ENCODE measurements at places on chromosomes 2 and 18. TPM values are rescaled to one million over a fixed set of nuclear protein-coding genes. Genes with fewer than 3 reads are reported as not detected.

The EFR3B gene
- 1.2 TPM for total RNA-seq

The ZNF396 gene
- total RNA-seq, result 2.5 TPM

The TSGA10 gene
- 4.4 TPM for total RNA-seq

The IGFBP5 gene
- total RNA-seq, result 775 TPM

The COL3A1 gene
- total RNA-seq, result 200 TPM

DNA sequence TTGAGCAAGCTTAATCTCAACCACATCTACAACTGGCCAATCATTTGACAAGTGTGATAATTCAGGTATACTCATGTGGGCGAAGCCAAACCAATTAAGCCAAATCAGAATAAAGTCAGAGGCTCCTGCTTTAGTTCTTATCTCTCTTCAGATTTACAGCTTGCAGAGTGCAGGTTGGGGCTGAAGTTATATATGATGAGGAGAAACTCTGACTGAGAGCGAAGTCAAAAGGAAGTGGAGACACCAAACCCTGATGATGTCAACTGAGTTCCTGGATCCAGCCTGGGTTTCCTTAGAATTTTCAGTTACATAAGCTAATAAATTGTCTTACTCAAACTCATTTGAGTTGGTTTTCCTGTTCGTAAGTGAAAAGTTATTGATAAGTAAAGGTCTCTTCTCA, 73.9 kb downstream of the ASXL2 start:
- no peak overlapping the region for H3K27ac ChIP-seq
- H3K4me1 ChIP-seq, result no peaks in the 10 kb centered on the region
- H3K4me3 ChIP-seq, result no peak overlapping the region
- DNase-seq, result no peak
- H3K27me3 ChIP-seq, result no peaks in the 10 kb centered on the region

- no peaks in the 10 kb centered on the region for H3K27me3 ChIP-seq
- H3K4me1 ChIP-seq, result peaks cover 13% of the 10 kb centered on the region
- no peak overlapping the region for H3K4me3 ChIP-seq
- no peak for DNase-seq
- H3K36me3 ChIP-seq, result no peaks in the 10 kb centered on the region
These were observed 26.1 kb upstream of the SLC38A11 start for GRCh38 chr2:164981217-164981990.

DNA sequence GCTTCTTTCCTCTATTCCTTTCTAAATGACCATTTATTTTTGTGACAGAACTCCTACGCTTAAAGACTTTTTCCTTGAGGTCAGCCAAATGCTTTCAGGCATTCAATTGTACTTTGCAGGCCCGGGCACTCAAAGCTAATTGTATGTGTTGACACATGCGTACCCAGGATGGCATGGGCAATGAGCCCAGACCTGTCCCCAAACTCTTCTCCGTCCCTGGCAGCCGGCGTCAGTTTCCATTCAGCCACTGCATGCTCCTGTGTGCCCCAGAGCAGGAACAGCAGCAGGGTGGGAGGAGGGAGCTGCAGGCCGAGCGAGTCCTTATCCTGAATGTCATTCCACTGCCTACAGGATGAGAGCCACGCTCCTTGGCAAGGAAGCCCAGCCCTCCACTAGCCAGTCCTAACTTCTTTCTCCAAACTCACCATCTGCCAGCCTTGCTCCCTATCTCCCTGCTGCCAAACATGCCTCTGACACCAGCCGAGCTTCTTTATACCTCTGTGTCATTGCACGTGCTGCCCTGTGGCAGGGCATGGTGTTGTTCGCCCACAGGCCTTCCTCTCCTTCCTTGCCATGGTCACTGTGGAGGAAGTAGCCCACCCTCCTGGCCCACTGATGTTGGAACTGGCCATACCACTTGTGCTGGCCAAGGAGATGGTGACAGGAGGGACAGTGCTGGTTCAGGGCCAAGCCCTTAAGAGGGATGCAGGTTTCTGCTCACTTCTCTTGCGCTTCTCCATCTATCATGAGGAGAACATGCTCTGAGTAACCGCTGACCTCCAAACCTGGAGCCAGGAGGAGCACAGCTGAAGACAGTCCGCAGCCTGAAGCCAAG, 116.9 kb upstream of the FHL2 start:
- H3K36me3 ChIP-seq, result no peaks in the 10 kb centered on the region
- H3K4me1 ChIP-seq, result peaks cover 30% of the 10 kb centered on the region
- peak; percentile 92 for DNase-seq
- no peak overlapping the region for H3K27ac ChIP-seq
- H3K27me3 ChIP-seq, result no peaks in the 10 kb centered on the region
- H3K4me3 ChIP-seq, result no peak overlapping the region

DNA sequence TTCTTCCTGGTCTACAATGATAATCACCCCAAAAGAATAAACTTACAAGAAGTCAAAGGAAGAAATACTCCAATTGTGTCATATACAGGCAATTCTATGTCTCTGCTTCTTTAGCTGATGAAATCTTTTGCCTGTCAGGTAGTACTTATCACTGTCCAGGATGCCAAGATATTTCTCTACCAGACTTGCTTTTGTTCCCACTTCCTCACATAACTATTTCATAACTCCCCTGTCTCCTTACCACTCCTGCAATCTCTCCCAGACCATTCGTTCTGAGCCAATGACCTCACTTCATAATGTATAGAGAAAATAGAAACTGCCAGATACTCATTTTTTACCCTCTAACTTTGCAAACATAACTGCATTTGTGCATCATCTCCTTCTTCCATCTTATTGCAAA, 39.1 kb downstream of the HNMT start:
- H3K4me1 ChIP-seq, result no peaks in the 10 kb centered on the region
- H3K27ac ChIP-seq, result no peak overlapping the region
- H3K36me3 ChIP-seq, result no peaks in the 10 kb centered on the region
- H3K4me3 ChIP-seq, result no peak overlapping the region
- DNase-seq, result no peak
- H3K27me3 ChIP-seq, result no peaks in the 10 kb centered on the region

DNA sequence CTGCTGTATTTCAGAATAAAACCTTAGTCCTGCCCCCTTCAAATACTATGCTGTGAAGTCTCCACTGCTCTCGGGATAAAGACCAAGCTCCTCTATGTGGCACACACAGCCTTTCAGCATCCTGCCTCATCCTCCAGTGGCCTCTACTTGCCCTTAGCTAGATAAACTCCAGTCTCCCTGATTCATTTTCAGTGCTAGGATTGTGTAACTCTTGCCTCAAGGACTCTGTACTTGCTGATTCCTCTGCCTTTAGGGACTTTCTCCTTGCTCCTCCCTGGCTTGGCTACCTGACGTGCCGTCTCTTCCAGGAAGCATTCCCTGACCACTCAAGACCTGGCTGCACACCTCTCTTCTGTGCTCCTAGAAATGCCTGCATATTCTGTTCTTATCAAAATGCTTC, 416.7 kb downstream of the MTX2 start:
- no peaks in the 10 kb centered on the region for H3K27me3 ChIP-seq
- H3K27ac ChIP-seq, result no peak overlapping the region
- no peaks in the 10 kb centered on the region for H3K36me3 ChIP-seq
- H3K4me3 ChIP-seq, result no peak overlapping the region

GRCh38 chr2:68764041-68764805, 29.6 kb downstream of the ARHGAP25 start:
- peak; percentile 47 for DNase-seq
- peaks cover 13% of the 10 kb centered on the region for H3K4me1 ChIP-seq
- H3K27me3 ChIP-seq, result no peaks in the 10 kb centered on the region
- H3K36me3 ChIP-seq, result no peaks in the 10 kb centered on the region
- H3K4me3 ChIP-seq, result no peak overlapping the region

DNA sequence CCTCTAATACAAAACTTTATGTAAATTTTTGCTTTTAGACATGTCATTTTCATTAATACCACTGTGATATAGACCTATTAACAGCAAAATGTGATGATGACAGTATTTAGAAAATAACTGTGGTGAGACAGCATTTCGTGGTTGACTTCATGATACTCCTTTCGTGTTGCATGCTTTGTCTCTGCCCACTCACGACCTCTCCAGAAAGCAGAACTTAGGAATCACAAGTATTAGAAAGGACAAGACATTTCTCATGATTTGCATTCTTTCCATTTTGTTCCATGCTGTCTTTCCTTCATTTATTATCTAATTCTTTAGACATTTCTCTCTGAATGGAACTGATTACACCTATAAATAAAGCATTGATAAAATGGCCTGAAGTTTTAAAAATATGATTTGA, 85.2 kb upstream of the POU3F3 start:
- no peak overlapping the region for H3K4me3 ChIP-seq
- DNase-seq, result no peak
- no peaks in the 10 kb centered on the region for H3K4me1 ChIP-seq

DNA sequence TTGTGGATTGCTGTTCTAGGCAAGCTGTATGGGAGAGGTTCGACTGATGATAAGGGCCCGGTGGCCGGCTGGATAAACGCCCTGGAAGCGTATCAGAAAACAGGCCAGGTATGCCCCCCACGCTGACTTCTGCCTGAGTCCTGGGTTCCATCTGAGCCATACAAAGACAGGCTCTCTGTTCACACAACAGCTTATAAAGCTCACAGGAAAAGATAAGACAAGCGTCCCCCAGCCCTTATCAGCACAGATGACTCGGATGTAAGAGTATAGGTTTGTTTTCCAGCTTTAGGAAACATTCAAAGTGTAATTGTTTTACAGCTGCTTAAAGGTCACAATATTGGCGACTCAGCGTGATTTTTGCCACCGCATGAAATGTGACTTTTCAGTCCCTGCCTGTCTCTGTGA, 12.7 kb downstream of the CNDP2 start:
- peaks cover 4% of the 10 kb centered on the region for H3K4me1 ChIP-seq
- no peak overlapping the region for H3K4me3 ChIP-seq
- no peak for DNase-seq
- H3K36me3 ChIP-seq, result peaks cover 86% of the 10 kb centered on the region

DNA sequence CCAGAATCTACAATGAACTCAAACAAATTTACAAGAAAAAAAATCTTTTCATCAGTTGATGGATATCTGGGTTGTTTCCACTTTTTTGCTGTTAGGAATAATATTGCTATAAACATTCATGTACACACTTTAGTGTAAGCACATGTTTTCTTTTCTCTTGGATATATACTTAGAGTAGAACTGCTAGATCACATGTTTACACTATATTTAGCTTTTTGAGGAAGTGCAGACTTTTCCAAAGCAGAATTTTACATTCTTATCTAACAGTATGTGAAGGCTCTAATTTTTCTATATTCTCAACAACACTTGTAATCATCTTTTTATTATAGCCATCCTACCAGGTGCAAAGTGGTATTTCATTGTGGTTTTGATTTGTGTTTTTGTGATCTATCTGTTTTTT, 103.6 kb upstream of the RMP24 start:
- H3K36me3 ChIP-seq, result no peaks in the 10 kb centered on the region
- H3K4me1 ChIP-seq, result no peaks in the 10 kb centered on the region
- H3K27ac ChIP-seq, result no peak overlapping the region
- no peak for DNase-seq

- no peaks in the 10 kb centered on the region for H3K27me3 ChIP-seq
- no peak for DNase-seq
- no peak overlapping the region for H3K27ac ChIP-seq
These were observed 30.3 kb upstream of the RMP24 start for GRCh38 chr18:35942133-35942532.

DNA sequence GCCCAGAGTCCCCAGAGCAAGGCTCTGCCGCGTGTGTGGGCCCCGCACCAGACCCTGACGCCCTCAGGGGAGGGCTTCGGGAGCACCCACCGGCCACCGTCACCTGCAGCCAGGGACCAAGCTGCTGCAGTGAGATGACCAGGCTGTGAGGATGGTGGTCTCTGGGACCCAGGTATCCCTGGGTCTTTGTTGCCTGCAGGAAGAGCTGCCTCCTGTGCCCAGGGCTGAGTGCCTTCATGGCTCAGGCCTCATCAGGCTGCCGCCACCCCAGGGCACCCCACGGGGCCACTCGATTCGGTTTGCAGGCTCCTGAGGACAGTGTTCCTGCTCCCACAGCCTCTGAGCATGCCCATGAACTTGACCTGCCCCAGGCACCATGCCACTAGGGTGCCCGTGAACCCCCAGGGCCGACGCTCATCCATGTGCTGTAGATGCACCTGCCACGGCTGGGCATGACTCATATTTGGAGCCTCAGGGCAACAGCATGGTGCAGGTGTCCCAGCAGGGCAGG, 109.8 kb downstream of the FAM210A start:
- DNase-seq, result no peak
- peaks cover 40% of the 10 kb centered on the region for H3K4me1 ChIP-seq
- no peak overlapping the region for H3K4me3 ChIP-seq
- no peak overlapping the region for H3K27ac ChIP-seq
- H3K27me3 ChIP-seq, result no peaks in the 10 kb centered on the region

GRCh38 chr2:181959508-181959907, 26.1 kb upstream of the PPP1R1C start:
- H3K4me1 ChIP-seq, result peaks cover 6% of the 10 kb centered on the region
- no peaks in the 10 kb centered on the region for H3K27me3 ChIP-seq
- no peak overlapping the region for H3K4me3 ChIP-seq
- H3K27ac ChIP-seq, result no peak overlapping the region
- H3K36me3 ChIP-seq, result no peaks in the 10 kb centered on the region
- no peak for DNase-seq

- H3K36me3 ChIP-seq, result no peaks in the 10 kb centered on the region
- DNase-seq, result no peak
- no peak overlapping the region for H3K4me3 ChIP-seq
- no peak overlapping the region for H3K27ac ChIP-seq
These were observed 33.6 kb downstream of the TRIB2 start for GRCh38 chr2:12750166-12750905.

DNA sequence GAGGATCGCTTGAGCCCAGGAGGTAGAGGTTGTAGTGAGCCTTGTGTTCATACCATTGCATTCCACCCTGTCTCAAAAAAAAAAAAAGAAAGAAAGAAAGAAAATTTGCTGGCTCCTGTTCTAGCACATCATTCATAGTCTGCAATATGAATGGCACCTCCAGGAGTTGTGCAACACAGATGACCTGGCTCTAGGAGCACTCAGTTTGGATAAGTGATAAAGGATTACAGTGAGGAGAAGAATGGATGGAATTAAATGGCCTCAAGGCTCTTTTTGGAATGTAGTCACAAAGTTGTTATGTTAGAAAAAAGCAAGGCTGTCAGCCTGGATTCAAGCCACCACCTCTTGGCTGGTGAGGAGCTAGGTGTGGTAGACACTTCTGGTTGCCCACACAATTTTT, 21.5 kb upstream of the SPRED2 start:
- DNase-seq, result no peak
- H3K4me1 ChIP-seq, result no peaks in the 10 kb centered on the region
- no peak overlapping the region for H3K27ac ChIP-seq
- H3K4me3 ChIP-seq, result no peak overlapping the region
- H3K27me3 ChIP-seq, result no peaks in the 10 kb centered on the region

- H3K27me3 ChIP-seq, result no peaks in the 10 kb centered on the region
- DNase-seq, result no peak
- H3K4me1 ChIP-seq, result peaks cover 22% of the 10 kb centered on the region
- H3K4me3 ChIP-seq, result no peak overlapping the region
These were observed 3.3 kb upstream of the SLC14A2 start for GRCh38 chr18:45611943-45612342.

DNA sequence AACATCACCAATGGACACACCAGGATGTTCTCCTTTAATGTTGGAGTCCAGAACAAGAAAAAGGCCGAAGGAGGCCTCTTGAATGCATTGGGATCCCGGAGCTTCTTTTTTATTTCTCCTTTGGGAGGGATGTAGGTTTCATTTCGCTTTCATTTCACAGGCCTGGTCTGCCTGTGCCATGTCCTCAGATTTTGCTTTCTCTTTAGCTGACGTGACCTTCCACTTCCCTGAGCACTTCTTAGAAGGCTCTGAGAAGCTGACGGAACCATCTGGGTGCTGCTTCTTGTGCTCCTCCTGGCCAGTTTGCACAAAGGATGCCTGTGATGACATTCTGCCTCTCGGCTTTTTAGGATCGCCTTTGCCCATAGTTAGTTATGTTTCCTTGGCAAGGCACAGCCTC, 15.1 kb upstream of the MBOAT2 start:
- DNase-seq, result no peak
- H3K27ac ChIP-seq, result no peak overlapping the region
- no peaks in the 10 kb centered on the region for H3K4me1 ChIP-seq
- no peak overlapping the region for H3K4me3 ChIP-seq
- no peaks in the 10 kb centered on the region for H3K36me3 ChIP-seq
- no peaks in the 10 kb centered on the region for H3K27me3 ChIP-seq
